Activated naive CD8-positive, alpha-beta T cell treated with anti-CD3 and anti-CD28 coated beads for 36 hours (primary cell): ENCODE measurements at places on chromosomes 1 and 21. TPM values are rescaled to one million over a fixed set of nuclear protein-coding genes. Genes with fewer than 3 reads are reported as not detected.

Gene LCE1A
- total RNA-seq, result not detected

Gene LCE1E
- not detected for total RNA-seq

Gene DNAI4
- 1.2 TPM for total RNA-seq

Gene RPTN
- not detected for total RNA-seq
